ENCODE measurements at places on chromosomes 4 and X. TPM values are rescaled to one million over a fixed set of nuclear protein-coding genes. Genes with fewer than 3 reads are reported as not detected.

DNA sequence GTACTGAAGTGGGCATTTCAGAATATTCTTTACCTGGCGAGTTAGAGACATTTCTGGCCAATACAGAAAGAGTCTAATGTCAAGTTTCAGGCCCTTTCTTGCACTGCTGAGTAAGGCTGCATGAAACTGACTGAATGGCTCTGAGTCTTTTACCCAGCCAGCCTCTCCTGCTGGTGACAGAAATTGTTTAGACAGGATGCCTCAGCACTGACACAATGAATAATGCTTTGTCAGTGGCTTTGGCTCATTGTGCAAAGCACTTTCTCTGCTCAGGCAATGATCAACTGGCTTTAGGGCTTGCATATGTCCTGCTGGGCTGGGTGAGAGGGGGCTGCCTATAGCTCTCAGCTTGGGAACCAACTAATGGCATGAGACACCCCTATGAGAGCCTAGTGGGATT is 45.5 kb downstream of the CLNK start:
- DNase-seq, result no peak

GRCh38 chr4:152805071-152805650 is 25.4 kb downstream of the ARFIP1 start:
- no peak for DNase-seq

- DNase-seq, result no peak
These were observed 204.5 kb downstream of the RELL1 start for GRCh38 chr4:37481547-37482122.

SMARCA1 gene
- total RNA-seq, result 119 TPM

AGTR2 gene
- 0.23 TPM for total RNA-seq

- peak; percentile 18 for DNase-seq
These were observed 36.3 kb upstream of the TENM3 start for GRCh38 chr4:182206916-182207315.

- no peak for DNase-seq
These were observed 11.6 kb downstream of the SYTL4 start for GRCh38 chrX:100720301-100720700.

GRCh38 chr4:47222276-47222675 is 190.9 kb downstream of the GABRB1 start:
- DNase-seq, result peak; percentile 11

- peak; percentile 71 for DNase-seq
These were observed at the start of gene FGF5 for GRCh38 chr4:80266253-80266901. TSS of gene FGF5 (plus strand) at chr4:80266664. CDS start at chr4:80266825, 161 bp downstream.

- DNase-seq, result peak; percentile 89
These were observed 146.0 kb upstream of the CPEB2 start for GRCh38 chr4:14856062-14856933.

DNA sequence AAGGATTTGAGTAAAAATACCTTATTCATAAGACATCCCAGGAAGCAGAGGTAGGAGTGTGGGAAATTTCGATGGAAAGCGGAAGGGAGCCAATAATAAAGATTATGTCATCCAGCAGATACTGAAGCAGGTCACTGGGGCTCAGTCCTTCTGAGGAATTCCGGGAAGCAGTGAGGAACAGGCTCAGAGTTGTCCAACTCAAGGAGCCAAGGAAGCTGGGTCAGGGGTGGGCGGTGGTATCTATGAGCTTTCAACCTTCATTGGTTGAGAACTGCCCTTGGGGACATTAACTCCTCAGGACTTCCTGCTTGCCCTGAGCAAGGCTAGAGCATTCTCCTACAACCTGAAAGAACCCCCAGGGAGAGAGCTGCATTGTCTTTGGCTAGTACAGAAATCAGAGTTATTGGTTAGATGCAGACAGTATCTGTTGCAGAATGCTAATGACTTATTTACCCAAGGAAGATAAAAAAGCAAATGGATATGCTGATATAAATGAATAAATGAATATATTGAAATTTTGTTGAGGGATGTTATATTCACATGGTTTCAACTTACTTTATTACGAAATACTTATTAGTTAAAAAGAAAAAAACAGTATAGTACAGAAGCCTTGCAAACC is 68.2 kb downstream of the DMP1 start:
- DNase-seq, result no peak

DNA sequence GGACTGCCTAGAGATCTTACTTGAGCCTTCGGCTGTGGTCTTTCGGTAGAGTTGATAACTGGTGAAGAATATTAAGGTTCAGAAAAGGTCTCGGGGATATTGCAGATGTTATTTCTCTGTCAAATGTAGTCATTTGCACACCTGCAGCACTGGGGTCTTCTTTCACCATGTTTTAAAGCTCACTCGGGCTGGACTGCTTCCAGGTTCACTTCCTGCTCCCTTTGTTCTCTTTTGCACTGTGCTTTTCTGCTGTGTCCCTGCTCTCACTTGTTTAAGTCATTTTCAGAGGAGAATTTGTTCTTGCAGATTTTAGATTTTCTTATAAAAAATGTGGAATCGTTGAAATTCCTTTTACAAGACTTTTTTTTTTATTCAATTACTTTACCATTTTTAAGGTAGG is 68.5 kb downstream of the BMPR1B start:
- no peak for DNase-seq

GRCh38 chrX:42246814-42247213 is 323.5 kb upstream of the CASK start:
- peak; percentile 16 for DNase-seq

- no peak for DNase-seq
These were observed 40.8 kb downstream of the RAPGEF2 start for GRCh38 chr4:159143687-159144086.

FREM3 gene
- total RNA-seq, result 0.23 TPM
